Activated naive CD4-positive, alpha-beta T cell (primary cell): ENCODE measurements at places on chromosomes 2 and 18.

GRCh38 chr2:218796691-218797090 lies 14.7 kb downstream of the CYP27A1 start:
- no peak for DNase-seq

GRCh38 chr2:174395969-174396630 lies 570 bp downstream of the SCRN3 start:
- DNase-seq = no peak

DNA sequence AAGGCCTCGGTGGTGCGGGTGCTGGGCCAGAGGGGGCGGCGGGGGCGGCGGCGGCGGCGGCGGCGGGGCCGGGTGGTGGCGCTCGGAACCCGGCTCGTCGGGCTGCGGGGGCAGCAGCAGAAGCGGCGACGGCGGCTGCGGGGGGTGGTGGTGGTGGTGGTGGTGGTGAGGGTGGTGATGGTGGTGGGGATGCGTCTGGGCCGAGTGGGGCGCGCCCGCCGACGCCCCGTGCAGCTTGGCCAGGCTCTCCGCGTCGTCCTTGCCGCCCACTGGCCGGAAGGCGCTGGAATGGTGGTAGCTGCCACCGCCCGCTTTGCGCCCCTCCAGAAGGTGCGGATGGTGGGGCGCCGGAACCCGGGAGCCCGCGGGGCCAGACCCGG lies 4.4 kb downstream of the SKOR2 start:
- no peak for DNase-seq

DNA sequence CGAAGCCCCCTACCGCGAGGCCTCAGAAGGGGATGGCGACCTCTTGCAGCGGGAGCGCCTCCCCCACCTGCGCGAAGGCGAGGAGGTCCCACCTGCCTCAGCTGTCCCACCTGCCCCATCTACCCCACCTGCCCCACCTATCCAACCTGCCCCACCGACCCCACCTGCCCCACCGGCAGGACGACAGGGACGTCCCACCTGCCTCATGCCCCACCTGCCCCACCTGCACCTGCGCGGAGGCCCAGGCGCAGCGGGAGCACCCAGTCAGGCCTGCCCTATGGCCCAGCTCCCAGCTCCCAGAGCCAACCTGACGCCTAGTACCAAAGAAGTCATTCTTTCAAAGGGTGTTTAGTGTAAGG lies 489.1 kb upstream of the SMIM21 start:
- no peak for DNase-seq

- DNase-seq = no peak
Observed at GRCh38 chr2:217970206-217970605, 32.6 kb downstream of the TNS1 start.

DNA sequence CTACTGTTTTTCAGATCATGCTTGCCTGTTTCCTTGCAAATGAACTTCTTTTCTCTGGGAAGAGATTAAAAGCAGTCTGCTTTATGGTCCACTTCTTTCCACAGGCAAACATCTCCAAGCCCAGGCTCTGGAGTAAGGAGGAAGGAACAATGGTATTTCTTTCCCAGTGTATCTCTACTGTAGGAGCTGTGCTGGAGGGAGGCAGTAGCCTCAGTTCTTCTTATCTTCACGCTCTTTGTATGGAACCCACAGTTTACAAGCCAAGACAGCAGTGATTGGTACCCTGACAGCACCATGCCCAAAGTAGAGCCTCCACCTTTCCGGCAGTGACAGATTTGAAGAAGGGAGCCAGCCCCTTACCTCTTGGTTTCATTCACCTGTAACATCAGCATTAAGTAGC lies 35.2 kb downstream of the SPOPL start:
- DNase-seq = no peak
